ENCODE measurements at places on chromosomes 5 and 9.

DNA sequence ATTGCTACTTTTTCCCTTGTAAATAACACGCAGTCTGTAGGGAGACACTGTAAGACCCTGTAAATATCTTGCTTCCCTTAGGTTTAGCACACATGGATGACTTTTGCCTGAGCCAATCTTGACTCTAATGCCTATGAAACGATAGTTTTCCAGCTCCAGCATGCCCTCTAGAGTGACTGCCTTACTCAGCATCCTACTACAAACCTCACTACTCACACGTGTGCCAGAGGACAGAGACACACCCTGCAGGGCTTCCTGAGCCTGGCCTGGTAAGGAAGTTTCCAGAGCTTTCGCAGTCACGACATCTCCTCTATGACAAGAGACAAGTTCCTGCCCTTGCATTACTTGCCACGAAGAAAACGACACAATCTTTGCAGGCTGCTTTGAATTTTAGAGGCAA, 138.1 kb downstream of the ATPSCKMT start:
- DNase-seq, result no peak

GRCh38 chr9:86667307-86667706, 280.0 kb downstream of the GAS1 start:
- DNase-seq, result no peak

DNA sequence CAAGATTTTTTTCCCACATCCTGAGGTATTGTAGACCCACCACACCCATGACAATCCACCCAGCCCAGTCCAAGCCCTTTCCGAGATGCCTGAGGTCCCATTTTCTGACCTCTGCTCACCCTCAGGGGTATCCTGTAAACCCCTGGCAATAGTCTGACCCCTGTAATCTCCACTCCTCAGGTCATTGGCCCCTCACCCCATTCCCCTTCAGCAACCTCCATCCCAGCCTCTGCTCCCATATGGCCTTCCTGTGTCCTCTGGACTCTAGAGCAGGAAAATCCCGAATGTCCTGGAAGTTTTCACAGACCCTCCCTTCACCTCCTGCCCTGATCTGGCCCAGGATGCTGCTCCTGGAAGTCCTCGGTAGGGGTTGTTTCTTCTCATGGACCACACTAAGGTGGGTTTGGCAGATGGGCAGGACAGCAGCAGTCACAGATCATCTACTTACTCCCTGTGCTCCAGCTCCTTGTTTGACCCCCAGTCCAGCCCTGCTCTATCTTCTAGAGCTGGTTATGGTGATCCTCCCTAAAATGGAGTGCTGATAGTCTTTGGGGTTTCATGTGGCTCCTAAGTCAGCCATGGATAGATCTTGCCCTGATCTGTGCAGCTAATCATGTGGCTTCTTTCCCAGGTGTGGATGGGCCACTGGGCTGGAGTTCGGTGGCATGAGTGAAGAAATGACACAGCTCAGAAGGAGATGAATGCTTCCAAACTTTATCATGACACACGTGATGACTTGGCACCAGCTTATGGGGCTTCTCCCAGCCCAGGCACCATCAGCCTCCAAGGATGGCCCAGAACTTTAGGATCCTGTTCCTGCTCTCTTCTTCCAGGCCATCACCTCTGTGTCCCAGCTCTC, 12.0 kb upstream of the ACSL6 start:
- no peak for DNase-seq

GRCh38 chr5:129904667-129905472, 605 bp downstream of the CHSY3 start:
- DNase-seq, result no peak

- DNase-seq, result no peak
Observed at GRCh38 chr9:128006332-128006996, 25.7 kb upstream of the EEIG1 start.

GRCh38 chr5:173201636-173202265, 33.3 kb downstream of the NKX2-5 start:
- no peak for DNase-seq

DNA sequence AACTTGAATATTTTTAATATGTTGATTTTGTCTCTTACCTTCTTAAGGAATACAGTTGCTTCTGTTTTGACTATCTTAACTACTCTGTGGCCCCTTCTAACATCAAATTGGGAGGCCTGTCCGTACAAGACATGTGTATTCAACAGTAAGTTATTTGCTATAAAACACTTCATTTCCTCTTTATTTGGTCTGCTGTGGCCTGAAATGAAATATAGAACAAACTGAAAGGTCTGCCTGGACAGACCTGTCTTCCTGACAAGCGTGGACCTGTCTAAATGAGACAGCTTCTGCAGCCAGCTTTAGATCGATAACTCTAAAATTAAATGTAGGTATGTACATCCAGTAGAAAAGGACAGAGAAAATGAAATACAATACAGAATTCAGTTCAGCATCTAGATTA, 2.2 kb upstream of the LPAR1 start:
- DNase-seq, result no peak

GRCh38 chr9:129175825-129176633, 2.0 kb downstream of the IER5L start:
- DNase-seq, result no peak
